Gastroesophageal sphincter (tissue), 4 donors: ENCODE measurements at places on chromosomes 11 and 22.

GRCh38 chr11:77590194-77590782, 535 bp downstream of the AQP11 start:
- peak; percentile 37 for ATAC-seq

DNA sequence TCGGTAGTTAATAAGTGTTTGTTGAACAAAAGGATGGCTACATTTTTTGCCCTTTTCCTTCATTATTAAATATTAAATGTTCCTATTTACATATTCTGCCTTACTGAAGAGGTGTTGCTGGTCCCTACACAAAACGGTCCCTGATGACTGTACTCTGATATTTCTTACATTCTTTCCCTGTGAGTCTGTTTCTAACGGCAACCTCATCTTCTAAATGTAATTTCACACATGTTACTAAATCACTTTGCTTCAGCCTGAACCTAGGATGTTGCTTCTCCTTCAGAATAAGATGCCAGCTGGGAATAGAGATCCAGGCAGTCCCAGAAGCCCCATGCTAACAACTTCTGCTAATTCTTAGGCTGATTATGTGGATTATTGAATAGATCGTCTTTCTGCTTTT, 50.3 kb downstream of the SPON1 start:
- no peak for ATAC-seq

- no peak for ATAC-seq
Observed at GRCh38 chr11:111148121-111148520, 97.4 kb upstream of the POU2AF2 start.

GRCh38 chr22:47335460-47335859, 573.0 kb downstream of the TBC1D22A start:
- no peak for ATAC-seq

- ATAC-seq, result no peak
Observed at GRCh38 chr11:128339792-128340191, 247.6 kb downstream of the ETS1 start.
